ENCODE measurements at places on chromosomes 12 and 14.

- H3K4me3 ChIP-seq = no peak overlapping the region
- H3K36me3 ChIP-seq = no peaks in the 10 kb centered on the region
- H3K27me3 ChIP-seq = no peaks in the 10 kb centered on the region
- no peaks in the 10 kb centered on the region for H3K4me1 ChIP-seq
- no peak for DNase-seq
Measured at GRCh38 chr14:26173581-26174110, 424.2 kb downstream of the NOVA1 start.

- H3K4me1 ChIP-seq = no peaks in the 10 kb centered on the region
- no peak overlapping the region for H3K27ac ChIP-seq
- DNase-seq = no peak
- H3K36me3 ChIP-seq = no peaks in the 10 kb centered on the region
- no peaks in the 10 kb centered on the region for H3K27me3 ChIP-seq
Measured at GRCh38 chr12:84599539-84599938, 313.1 kb downstream of the SLC6A15 start.

DNA sequence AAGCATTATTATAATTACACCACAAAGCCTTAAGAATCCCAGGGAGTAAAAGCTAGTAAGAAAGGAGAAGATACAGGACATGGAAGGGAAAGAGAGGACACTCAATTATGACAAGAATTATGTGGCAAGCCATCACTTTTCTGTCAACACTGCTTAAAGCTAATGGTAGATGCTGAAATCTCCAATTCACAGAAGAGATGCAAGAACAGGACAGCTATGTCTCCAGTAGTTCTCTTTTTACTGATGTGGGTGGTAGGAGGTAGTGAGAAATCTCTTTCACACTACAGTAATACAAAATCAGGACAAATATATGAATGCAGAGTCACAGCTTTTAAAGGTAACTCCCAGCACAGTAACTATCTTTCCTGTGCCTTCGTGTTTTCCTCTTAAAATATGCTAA, 29.2 kb downstream of the CHD8 start:
- H3K36me3 ChIP-seq = peaks cover 76% of the 10 kb centered on the region
- peaks cover 9% of the 10 kb centered on the region for H3K4me1 ChIP-seq
- DNase-seq = no peak
- no peaks in the 10 kb centered on the region for H3K27me3 ChIP-seq
- no peak overlapping the region for H3K27ac ChIP-seq

GRCh38 chr14:74571901-74572725, 39.9 kb downstream of the LTBP2 start:
- no peak overlapping the region for H3K4me3 ChIP-seq
- peak overlapping the region; percentile 73 for H3K27ac ChIP-seq
- no peaks in the 10 kb centered on the region for H3K27me3 ChIP-seq
- DNase-seq = peak; percentile 74
- no peaks in the 10 kb centered on the region for H3K36me3 ChIP-seq
- H3K4me1 ChIP-seq = peaks cover 50% of the 10 kb centered on the region

DNA sequence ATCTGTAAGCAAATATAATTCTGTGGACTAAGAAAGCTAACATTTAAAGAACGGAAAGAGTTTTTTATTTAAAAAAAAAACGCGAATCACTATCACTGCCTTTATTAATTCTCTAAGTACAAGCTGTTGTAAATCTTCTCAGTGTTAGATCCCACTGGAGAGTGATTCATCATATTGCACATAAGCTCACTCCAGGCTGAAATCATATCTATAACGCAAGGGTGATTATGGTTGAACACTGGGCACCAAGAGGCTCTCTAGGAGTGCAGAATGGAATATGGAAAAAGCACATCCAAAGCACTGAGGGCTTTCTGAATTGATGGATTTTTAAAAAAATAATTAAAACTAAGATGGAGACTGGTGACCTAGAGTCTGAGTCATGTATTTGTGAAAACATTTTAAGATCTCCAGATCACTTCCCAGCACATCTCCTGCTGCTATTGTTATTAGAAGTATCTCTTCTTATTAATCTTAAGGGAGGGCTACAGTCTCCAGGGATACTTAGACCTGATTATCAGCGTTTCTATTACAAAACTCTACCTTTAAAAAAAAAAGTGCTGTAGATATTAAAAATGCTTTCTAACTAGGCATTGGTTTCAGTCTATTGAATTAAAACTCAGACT, 1106.8 kb downstream of the AACS start:
- no peaks in the 10 kb centered on the region for H3K27me3 ChIP-seq
- H3K36me3 ChIP-seq = no peaks in the 10 kb centered on the region
- H3K27ac ChIP-seq = no peak overlapping the region
- DNase-seq = no peak
- no peak overlapping the region for H3K4me3 ChIP-seq

DNA sequence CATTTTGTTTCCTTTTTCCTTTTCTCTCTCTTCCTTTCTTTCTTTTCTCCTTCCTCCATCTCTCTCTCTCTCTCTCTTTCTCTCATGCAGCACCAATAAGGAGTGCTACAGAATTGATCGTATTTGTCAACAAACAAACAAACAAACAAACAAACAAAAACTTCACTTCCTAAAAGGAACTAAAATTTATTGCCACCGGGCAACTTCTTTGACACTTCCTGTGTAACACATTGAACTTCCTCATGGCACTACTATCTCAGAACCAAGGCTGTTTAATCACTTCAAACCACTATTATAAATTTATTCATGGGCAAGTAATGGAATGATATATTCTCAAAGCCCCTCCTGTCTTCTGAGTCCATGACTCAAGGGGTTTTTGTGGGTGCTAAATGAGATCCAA, 51.3 kb downstream of the SERPINA3 start:
- no peaks in the 10 kb centered on the region for H3K36me3 ChIP-seq
- no peaks in the 10 kb centered on the region for H3K4me1 ChIP-seq
- DNase-seq = no peak
- H3K27me3 ChIP-seq = peaks cover 2% of the 10 kb centered on the region
- no peak overlapping the region for H3K27ac ChIP-seq

Data from muscle of leg (tissue), 16 donors.